ENCODE measurements at places on chromosomes 7 and 10.

DNA sequence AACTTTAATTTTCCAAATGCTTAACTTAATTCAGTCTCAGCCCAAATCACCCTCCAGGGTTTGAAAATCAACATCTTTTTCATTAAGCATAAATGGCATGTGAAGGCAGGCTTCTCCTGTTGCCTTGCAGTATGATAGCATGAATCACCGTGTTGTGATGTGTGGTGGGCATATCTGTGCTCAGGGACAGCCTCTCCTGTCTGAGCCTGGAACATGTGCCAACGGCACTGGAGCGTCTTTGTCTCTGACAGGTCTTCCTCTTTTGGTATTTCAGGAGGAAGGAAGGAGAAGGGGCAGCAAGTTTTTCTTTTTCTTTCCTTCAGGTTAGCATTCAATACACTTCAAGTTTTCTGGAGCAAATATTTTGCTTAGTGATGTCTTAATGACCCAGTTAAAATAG, 57.6 kb downstream of the LRGUK start:
- peak; percentile 4 for DNase-seq

DNA sequence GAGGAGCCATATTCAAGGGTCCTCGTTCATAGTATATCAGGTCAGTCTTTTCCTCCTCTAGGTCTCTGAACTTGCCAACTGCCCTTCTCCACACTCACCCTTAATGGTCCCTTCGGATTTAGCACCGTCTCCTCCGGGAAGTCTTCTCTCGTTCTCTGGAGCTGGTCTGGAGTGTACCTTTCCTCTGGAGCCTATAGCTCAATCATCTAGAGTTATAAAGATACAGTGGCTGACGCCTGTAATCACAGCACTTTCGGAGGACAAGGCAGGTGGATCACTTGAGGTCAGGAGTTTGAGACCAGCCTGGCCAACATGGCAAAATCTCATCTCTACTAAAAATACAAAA, 4.4 kb upstream of the SCD start:
- no peak for DNase-seq

DNA sequence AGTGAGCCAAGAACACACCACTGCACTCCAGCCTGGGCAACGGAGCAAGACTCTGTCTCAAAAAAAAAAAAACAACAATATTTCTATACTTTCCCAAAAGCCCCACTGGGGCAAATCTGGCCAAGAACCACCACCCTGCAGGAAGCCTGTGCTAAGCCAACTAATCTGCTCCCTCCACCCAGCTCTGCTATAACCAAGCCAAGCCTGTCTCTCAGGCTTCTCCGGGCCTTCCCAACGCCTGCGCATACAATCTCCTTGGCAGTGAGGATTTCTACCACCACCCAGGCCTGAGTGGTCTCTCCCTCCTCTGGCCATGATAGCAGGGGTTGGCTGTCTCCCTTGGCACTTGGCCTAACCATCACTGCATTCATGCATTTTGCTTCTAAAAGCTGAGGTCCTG, 14.2 kb downstream of the DDX56 start:
- DNase-seq = no peak

DNA sequence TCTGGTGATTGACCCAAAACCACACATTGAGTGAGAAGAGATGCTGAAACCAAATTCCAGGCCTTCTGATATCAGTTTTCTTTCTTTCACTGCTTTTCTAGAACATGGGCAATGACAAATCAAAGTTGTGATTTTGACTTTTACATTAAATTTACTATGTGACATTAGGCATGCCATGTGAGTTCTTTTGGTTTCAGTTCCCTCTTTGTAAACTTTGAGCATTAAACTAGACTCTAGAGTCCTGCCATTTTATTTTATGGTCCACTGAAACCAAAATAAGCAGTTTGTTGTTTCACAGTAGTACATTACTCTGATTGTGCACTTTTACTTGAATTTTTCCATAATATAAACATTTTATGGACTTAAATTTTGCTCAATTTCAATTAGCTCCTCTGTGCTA, 381.1 kb upstream of the SEMA3D start:
- DNase-seq = peak; percentile 9

DNA sequence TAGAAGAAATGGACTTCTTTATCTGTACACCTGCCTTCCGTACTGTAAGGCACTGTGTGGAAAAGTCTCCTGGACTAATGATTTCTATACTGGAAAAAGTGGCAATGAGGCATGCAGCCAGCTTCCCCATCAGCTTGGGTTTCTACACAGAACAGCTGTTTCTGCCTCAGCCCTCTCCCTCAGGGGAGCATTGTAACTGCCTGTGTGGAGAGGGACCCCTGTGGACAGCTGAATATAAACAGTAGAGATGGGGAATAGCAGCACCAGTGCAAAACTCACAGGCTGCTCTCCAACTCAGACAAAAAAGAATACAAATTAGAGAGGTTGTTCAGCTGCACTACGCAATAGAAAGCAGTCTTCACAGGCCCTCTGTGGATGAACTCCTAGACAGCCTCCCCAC, 451.3 kb upstream of the MBL2 start:
- no peak for DNase-seq

DNA sequence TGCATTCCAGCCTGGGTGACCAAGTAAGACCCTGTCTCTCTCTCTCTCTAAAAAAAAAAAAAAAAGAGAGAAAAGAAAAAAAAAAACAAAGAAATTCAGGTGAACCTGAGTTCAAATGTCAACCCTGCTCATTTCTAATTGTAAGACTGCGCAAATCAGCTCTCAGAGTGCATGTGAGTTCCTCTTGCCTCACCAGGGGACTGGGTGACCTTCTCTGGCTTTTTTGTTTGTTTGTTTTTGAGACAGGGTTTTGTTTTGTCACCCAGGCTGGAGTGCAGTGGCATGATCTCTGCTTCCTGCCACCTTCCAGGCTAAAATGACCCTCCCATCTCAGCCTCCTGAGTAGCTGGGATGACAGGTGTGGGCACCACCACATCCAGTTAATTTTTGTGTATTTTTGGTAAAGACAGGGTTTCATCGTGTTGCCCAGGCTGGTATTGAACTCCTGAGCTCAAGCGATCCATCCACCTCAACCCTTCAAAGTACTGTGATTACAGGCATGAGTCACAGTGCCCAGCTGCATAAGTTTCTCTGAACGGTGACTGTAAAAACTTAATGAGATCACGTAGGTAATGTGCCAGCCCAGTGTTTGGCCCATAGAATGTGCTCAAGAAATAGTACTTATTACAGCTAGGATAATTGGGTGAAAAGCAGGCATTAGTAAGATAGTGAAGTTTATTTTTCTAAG, 45.3 kb upstream of the BAMBI start:
- no peak for DNase-seq

- no peak for DNase-seq
Measured at GRCh38 chr7:48147078-48147591, 24.1 kb upstream of the ABCA13 start.

DNA sequence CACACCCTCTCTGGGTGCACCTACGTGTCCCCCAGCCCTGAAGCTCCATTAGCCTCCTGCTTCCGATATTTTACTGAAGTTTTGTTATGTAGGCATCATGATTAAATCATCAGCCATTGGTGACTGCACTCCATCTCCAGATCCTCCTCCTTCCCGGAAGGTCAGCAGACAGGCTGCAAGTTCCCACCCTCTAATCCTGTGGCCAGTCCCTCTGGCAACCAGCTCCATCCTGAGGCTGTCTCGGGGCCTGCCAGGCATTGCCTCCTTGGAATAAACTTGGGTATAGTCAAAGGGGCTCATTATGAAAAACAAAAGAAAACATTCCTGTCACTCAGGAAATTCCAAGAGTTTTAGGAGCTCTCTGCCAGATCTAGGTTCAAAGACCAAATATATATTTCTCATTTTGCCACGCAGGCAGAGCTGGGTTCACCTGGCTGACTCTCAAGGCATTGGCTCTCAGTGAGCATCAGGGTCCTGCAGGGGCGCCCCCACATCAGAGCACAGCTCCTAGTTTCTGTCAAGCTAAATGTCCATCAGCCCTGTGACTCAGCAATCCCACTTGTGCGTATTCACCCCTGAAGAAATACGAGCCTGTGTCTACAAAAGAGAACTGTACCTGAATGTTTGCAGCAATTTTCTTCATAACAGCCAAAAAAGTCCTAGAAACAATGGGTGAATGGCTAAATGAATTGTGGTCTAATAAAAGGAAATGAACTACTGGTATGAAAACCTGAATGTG, 27.4 kb upstream of the TMEM72 start:
- DNase-seq = no peak

- no peak for DNase-seq
Measured at GRCh38 chr10:26689399-26689798, 8.1 kb upstream of the PDSS1 start.

DNA sequence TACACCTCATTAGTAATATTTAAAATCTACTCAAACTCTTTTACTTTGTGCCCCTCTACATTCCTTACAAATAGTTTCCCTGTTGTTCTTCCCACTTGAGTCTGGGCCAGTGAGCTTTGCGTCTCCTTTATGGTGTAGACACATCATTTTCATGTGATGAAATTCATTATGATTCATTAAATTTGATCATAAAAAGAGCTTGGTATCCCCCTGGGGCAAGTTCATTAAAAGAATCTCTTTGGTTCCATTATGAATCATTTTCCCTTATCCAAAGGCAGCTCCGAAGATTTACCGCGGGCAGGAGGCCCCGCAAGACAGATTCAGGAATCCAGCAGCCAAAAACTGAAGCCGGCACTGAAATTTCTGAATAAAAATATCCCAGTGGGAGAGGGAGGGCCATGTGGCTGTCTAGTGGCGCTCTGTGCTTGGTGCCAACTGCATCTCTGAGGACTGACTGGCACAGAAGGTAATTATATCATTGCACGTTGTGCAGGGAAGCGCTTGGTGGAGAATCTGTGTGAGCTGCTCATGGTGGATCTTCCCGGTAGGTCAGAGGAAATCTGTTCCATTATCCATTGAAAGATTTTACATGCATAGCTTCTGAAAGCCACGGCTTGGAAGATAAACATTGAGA, 151.4 kb upstream of the PITRM1 start:
- peak; percentile 32 for DNase-seq

DNA sequence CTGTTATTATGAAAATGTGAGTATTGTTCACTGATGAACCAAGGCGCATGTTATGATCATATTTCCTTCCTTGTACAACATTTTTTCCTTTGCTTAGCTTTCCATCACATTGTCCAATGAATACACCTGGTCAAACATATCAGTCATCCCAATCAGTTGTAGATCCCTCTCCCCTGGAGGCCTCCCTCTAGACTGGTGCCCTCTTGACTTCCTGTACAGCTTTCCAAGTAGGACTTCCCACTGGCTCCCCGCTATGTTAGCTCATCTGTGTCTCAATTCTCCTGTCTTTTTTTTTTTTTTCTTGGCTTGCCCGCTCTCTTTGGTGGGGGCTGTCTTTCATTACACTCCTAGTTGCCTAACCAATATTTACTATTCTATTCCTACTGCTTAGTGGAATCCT, 214.2 kb upstream of the NPY start:
- DNase-seq = no peak

GRCh38 chr7:96649981-96650380, 59.7 kb downstream of the SEM1 start:
- peak; percentile 4 for DNase-seq

DNA sequence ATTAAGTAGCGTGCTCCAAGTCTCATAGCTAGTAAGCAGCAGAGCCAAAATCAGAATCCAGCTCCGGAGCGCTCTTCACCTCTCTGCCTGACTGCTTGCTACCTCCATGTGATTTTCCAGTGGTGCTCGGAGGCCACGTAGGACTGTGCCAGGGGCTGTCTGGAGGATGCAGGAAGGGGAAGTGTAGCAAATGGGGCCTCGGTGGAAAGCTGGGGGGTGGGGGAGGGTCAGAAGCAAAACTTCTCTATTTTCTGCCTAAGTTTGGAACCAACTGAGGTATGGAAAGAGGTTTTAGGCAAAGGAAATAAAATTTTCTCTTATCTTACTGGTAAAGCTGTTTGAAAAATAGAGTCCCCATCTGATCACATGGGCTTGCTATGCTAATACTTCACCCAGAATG, 108.7 kb downstream of the TBXAS1 start:
- DNase-seq = no peak

DNA sequence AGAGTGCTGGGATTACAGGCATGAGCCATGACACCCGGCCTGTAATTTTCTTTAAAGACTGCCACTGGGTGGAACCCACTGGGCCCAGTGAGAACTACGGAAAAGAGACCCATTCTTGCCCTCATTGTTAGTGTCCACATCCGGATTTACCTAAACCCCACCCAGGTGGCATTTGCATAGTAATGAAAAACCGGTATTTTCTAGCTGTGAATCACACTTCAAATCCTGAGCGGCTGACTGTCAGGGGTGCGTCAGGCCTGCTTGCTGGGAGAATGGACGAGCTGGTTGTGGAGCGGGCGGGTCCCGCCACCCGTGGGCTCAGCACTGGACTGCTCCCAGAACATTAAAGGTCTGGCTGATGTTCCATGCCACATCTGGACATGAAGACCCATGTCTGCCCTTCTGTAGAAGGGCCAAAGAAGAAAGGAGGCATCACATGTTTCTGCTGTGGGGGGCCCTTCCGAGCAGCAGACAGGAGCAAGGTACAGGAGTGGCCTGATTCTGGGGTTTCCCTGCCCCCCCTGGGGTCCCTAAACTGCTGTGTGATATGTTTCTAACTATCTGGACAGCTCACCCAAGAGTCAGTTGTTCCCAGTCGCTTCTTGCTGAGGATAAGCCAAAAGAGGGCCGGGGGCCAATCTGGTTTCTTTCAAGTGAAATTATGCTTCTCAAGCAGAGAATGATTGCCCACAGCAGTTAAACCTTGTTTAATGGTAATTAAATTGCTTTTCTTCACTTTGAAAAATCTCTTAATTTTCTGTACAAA, 46.4 kb downstream of the KIAA1217 start:
- DNase-seq = no peak

- no peak for DNase-seq
Measured at GRCh38 chr7:6299774-6300173, 27.4 kb upstream of the CYTH3 start.

GRCh38 chr7:10824154-10824553, 149.5 kb upstream of the PHF14 start:
- DNase-seq = no peak

DNA sequence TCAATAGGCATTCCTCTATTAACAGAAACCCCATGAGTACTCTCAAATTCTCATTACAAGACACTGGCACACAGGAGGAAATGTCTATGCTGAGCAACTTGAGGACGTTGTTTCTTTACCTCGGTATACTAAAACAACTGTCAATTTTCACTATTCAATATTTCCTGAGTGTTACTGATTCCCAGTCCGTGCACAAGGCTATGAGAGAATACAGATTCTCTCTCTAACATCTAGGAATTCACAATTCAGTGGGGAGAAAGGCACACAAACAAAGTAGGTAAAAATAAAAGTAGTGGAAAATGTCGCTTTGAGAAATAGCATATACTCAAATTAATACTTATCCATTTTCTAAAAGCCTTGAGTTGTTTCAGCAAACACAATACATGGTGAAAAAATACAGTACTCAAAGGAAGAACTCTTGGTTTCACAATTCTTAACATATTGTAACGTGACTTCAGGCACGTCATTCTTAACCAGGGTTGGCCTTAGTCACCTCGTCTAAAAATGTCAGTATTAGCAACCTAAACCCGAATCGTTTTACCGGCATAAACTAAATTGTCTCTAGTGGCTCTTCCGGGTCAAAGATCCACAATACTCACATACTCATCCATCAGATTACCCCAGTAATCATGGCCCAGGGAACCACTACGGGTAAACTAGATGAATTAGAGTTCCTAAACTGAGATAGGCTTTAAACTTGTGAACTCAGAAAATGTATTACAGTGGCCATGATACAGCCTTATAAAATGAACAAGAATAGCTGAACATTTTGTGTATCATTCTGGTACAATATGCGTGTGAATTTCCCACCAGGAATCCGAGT, 1.5 kb downstream of the IPMK start:
- peak; percentile 75 for DNase-seq

GRCh38 chr10:93083743-93084539, 10.2 kb downstream of the CYP26A1 start:
- no peak for DNase-seq

GRCh38 chr10:117409549-117410305, 34.5 kb upstream of the PDZD8 start:
- no peak for DNase-seq

GRCh38 chr7:140245611-140246105, 68.9 kb upstream of the KDM7A start:
- DNase-seq = no peak
